OCI-LY7 (cell line): ENCODE measurements at places on chromosomes 12 and 14.

- DNase-seq: no peak
Measured at GRCh38 chr12:89882050-89882449, 173.4 kb upstream of the ATP2B1 start.

- no peak for DNase-seq
Measured at GRCh38 chr14:24556756-24557155, 19.3 kb downstream of the CTSG start.

DNA sequence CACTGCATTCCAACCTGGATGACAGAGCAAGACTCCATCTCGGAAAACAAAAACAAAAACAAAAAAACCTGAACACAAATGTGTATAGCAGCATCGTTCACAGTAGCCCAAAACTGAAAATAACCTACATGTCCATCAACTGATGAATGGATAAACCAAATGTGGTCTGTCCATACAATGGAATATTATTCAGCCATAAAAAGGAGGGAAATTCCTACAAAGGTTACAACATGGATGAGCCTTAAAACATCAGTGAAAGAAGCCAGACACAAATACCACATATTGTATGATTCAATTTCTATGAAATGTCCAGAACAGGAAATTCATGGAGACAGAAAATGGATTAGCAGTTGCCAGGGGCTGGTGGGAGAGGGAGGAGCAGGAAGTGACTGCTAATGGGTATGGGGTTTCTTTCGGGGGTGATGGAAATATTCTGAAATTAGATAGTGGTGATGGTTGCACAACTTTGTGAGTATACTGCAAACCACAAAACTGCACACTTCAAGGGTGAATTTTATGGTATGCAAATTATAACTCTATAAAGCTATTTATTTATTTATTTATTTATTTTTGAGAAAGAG, 4.0 kb downstream of the MYL2 start:
- no peak for DNase-seq

DNA sequence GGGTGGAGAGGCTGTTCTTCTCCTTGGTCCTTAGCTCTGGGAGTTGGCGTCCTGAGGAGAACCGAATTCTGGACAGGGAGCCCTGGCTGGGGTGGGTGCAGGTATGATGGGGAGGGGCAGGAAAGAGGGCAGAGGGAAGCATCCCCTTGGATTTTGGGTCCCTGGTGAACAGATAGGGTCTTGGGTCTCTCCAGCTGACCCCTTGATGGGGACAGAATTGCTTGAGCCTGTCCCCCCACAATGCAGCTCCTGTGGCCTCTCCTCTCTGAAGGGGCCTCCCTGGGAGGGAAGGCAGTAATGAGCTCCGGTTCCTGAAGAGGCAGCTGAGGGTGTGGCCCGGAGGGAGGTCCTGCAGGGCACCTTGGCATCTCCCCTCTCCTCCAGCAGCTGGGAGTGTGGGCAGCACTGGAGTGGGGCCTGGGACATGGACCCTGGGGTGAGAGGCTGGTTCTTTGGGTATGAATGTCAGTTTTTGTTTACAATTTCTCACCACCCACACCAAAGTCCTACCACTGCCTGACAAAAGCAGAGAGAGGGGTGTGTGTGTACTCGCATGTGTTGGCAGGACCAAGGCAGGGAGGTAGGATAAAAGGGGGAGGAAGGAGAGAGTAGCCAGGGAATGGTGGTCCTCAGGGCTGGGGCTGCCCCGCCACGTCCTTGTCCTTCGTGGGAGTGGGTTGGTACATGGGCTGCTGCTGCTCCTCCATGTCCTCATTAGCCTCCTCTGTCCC, 7.7 kb upstream of the CEBPE start:
- no peak for DNase-seq

GRCh38 chr14:23615856-23616255, 20.3 kb upstream of the DHRS2 start:
- no peak for DNase-seq

- DNase-seq: no peak
Measured at GRCh38 chr14:58108717-58109116, 43.3 kb downstream of the ARMH4 start.

DNA sequence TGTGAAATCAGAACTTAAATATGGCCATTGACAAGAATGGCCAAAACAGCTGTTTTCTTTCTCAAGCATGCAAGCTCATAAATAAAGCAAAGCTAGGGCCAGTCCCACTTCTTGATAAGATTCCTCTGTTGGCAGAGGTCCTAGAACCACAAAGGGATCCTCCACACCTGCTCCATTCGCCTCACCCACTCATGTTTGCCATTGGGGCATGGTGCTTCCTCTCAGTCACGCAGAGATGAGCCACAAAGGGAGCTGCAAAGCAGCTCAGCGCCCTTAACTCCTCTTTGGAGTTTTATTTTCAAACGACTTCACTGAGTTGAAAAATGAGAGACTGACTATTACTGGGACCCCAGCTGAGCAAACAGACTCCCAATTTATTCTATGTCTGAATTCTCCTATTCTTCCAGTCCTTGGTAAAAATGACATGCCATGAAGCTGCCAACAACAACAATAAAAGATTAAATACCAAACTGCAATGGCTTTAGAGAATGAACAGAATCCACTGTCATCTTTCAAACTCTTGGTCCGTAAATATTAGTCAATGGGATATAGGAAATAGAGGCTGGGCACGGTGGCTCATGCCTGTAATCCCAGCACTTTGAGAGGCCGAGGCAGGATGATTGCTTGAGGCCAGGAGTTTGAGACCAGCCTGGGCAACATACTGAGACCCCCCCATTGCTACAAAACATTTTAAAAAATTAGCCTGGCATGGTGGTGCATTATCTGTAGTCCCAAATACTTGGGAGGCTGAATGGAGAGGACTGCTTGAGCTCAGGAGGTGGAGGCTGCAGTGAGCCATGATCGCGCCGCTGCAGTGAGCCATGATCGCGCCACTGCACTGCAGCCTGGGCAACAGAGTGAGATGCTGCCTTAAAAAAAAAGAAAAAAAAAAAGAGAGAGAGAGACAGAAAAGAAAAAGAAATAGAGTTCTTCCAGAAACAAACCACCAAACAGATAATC, 16.4 kb downstream of the MANSC1 start:
- no peak for DNase-seq

GRCh38 chr12:43028826-43029225, 439.3 kb upstream of the PRICKLE1 start:
- DNase-seq: no peak

DNA sequence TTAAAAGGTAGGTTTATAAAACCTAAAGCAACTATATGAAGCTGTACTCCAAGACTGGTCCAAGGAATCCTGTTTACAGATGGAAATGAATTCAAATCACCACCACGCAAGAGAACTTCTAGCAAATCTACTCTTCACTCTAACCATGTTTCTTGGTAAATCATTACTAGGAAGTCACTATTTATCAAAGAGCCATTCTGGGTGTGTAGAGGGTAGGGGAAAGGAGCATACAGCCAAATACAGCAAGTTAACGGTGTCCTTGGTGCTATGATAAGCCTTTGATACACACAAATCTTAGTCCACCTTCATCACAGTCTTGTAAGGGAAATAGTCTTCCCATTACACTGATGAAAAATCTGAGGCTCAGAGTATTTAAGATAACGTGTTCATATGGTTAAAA, 16.8 kb downstream of the NIN start:
- no peak for DNase-seq

DNA sequence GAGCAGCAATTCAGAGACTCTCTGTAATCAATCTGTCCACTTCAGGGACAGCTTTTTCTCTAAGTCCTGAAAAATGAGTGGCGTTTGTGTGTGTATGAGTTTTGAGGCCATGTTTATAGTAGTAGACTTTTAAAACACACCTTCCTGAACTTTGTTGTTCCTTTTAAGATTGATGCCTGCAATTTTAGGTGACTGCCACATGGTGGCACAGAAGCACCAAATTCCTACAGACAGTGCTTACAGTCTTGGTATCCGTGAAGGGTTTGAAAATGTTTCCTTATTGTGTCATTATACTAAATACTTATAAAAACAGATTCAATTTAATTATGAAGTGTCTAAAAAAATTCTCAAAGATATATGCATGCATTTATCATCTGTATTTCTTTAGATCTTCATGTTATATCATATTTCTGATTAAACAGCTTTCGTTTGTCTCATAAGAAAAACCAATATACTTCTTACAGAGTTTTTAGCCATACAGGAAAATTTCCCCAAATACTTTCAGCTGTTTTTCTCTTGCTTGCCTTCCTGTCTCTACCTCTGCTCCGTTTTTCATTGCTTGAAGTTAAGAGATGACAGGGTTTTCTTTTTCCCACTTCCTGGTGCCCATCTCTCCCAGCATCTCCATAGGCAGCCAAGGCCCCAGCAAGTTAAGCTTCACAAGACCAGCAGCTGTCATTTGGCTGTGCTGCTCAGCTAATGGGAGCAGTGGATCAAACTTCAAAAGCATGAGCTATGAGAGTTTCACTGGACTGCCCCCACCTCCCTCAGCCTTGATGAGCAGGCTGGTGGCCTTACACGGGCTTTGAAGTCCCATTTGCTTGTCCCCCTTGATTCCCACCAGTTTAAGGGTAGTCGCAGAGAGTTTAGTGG, 259.6 kb downstream of the AKAP6 start:
- peak; percentile 29 for DNase-seq

GRCh38 chr14:58805057-58805456, 167.3 kb downstream of the DACT1 start:
- no peak for DNase-seq

GRCh38 chr12:51953089-51953488, 1.6 kb downstream of the ACVR1B start:
- DNase-seq: no peak

- DNase-seq: no peak
Measured at GRCh38 chr12:66013224-66013623, 117.3 kb downstream of the LLPH start.

DNA sequence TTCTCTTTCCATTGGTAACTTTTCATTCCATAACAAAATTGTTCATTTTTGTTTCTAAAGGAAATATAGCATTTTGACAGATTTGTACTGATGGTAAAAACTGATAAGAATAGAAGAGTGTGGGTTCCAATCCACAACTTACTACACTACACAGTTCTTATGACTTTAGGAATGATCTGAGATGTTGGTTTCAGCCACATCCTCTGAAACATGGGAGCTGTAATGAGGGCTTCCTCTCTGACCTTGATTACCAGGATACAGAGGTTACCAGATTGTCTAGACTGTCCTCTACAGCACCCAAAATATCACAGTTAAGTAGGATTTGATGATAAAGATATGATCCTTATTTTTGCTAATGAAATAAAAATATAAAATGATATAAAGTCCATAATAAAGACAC, 1184.6 kb downstream of the FLRT2 start:
- DNase-seq: no peak

- DNase-seq: peak; percentile 15
Measured at GRCh38 chr14:74049876-74050495, 30.8 kb downstream of the BBOF1 start.

GRCh38 chr12:75747572-75748021, 236.2 kb upstream of the KRR1 start:
- no peak for DNase-seq

DNA sequence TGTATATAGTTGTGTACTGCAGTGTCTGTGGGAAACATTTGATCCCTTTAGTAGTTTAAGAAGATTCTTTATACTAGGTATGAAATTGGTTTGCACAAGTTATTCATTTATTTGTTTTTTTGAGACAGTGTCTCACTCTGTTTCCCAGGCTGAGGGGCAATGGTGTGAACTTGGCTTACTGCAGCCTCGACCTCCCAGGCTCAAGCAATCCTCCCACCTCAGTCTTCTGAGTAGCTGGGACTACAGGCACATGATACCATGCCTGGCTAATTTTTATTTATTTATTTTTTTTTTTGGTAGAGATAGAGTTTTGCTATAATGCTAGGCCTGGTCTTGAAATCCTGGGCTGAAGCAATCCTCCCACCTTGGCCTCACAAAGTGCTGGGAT, 209.4 kb downstream of the RASSF9 start:
- DNase-seq: no peak

DNA sequence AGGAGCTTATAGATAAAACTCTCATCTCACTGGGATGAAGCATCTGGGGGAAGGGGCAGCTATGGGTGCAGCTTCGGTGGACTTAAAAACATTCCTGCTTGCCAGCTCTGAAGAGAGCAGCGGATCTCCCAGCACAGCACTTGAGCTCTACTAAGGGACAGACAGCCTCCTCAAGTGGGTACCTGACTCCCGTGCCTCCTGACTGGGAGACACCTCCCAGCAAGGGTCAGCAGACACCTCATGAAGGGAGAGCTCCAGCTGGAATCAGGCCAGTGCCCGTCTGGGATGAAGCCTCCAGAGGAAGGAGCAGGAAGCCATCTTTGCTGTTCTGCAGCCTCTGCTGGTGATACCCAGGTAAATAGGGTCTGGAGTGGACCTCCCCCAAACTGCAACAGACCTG, 345.2 kb upstream of the SYT1 start:
- DNase-seq: no peak

- DNase-seq: no peak
Measured at GRCh38 chr14:38042322-38042721, 165.4 kb upstream of the SSTR1 start.

DNA sequence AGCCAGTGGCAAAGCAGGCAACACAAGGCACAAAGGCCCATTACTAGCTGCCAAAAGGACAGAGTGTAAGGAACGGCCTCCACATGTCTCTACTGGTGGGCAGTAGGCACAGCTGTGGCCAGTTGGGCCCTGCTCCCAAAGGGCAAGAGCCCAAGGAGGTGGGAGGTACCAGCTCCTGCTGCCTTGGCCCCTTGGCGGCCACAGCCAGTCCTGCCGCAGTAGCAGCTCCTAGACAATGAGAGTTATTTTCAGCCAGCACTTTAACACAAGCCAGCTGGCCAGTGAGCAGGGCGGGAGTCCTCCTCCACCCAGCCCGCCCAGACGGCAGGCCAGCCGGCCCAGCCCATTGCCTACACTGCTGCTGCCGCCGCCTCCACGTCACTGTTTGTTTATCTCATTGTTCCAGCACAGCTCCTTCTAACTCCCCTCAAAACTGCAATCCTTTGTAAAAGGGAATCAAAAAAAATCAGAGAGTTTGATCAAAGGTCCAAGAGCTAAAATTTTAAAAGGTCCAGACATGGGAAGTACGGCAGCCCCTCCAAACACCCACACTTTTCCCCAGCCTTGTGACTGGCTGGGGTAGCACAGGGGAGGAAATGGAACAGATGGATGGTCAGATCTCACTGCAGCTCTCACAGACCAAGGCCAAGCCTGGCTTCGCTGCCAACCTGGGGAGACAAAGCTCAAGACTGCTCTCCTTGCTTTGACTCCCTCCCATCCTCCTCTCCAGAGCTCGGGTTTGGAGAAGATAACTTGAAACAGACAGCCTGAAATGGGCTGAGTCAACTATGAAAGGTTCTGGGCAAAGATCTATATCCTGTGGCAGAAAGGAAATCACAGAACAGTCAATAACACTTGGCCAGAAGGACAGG, 33.5 kb downstream of the FMNL3 start:
- DNase-seq: no peak
